HT1080 (cell line): ENCODE measurements at places on chromosomes 4 and X.
A peak's percentile ranks its signal among the peaks of the same experiment; 100 is the strongest.

DNA sequence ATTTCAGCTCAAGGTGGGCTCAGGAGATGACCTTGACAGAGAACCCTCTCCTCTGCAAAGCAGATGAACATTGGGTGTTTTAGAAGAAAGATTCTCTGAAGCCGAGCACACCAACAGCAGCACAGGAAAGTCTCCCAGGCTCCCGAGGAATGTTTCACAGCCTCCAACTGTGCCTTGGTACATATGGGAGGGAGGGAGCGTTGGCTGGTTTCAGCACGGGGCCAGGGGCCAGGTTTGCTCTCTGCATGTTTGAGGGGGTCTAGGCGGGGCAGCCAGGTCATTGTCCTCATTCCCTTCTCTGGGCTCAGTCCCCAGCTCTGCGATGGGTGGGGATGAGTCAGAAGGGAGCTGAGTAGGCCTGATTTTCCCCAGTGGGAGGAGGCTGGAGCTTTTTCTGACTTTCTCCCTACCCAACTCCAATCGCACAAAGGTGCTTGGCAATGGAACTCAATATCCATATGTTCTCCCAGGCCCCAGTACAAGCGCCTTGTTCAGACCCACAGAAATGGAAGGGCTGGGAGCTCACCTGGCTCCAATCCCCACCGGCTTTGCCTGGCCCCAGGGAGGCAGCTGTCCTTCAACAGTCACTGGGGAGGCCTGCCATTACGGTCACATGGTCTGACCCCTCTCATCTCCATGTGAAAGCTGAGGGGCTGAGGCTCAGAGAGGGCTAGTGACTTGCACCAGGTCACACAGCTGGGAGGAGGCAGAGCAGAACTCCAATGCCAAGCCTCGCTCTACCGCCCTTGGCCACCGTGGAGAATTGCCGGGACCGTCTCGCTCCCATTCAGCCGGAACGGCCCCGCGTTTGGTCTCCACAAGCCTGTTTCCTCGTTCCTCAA lies 108.4 kb upstream of the AFAP1 start:
- no peak for DNase-seq

GRCh38 chrX:23374291-23374690 lies 39.6 kb downstream of the PTCHD1 start:
- DNase-seq = peak; percentile 13

GRCh38 chr4:26802790-26803189 lies 57.9 kb upstream of the STIM2 start:
- no peak for DNase-seq

GRCh38 chr4:106835919-106836318 lies 200.2 kb downstream of the DKK2 start:
- DNase-seq = no peak

DNA sequence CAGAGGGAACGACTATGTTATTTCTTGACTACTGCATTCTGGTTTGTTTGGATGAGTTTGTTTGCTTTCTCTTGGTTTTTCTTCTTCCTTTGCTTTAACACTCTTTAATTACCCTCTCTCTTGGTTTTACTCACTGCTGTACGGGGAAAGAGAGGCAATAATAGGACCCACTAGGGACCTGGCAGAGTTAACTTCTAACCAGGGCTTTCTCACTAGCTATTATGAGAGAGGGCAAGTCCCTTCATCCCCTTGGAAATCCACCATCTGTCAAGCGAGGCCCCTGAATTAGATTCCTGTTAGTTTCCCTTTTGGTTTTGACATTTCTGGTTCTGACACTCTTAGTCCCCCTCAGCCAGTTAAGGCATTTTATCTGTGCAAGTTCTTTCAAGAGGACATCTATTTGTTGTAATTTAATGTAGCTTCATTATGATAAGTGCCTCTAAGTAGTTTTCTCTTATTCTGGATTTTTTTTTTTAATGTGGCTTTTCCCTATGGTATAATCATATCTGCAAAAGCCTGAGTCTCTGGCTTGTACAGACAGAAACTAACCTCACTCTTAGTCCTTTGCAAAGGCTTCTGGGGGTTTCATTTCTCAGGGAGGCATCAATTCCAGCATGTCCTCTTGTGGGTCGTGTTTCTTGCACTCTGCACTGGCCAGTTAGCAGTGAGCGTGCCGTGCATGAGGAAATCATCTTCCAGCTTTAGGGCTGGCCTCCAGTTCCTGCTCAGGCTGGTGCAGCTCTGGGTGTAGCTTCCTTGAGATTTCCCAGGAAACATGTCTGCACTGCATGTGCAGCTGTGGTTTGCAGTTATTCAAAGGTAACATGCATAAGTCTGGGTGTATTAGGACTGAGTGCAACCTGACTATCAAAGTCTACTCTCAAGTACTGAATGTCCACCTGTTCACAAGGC lies 221.3 kb downstream of the STIM2 start:
- DNase-seq = no peak
